MG63 (cell line): ENCODE measurements at places on chromosomes 5 and 9.

- DNase-seq: peak; percentile 38
These were observed 50.2 kb upstream of the RNF38 start for GRCh38 chr9:36450110-36450732.

- DNase-seq: peak; percentile 54
These were observed 16.1 kb downstream of the GBGT1 start for GRCh38 chr9:133147412-133148198.

DNA sequence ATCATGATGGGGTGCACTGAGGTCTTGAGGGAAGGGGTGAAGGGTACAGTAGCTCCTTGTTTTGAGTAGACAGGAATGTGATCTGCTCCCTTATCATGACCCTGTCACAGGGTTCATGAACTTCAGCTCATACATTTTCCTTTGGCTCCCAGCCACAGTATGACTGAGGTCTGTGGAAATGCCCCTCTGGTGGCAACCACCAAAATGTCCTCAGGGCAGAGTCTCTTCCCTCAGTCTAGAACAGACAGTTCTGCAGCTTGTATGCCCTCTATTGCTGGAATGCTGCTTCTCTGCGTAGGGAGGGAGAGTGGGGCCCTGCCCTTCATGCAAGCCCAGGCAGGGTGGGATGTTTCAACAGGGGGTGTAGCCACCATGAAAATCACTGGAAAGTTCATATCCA lies 53.8 kb upstream of the SNCAIP start:
- no peak for DNase-seq

DNA sequence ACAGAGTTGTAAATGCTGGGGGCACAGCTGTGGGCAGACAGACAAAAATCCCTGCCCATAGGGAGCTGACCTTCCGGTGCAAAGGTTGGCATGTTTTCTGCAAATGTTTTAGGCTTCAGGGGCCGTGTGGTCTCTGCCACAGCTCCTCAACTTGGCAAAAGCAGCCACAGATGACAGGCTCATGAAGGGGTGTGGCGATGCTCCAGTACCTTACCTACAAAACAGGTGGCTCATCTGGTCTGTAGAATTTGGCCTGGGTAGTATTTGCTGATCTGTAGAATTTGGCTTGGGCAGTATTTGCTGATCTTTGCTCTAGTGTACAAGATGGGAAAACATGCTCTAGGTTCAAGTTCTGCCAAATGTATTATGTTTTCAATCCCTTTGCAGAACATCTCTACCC lies 283.9 kb downstream of the GADD45G start:
- no peak for DNase-seq

DNA sequence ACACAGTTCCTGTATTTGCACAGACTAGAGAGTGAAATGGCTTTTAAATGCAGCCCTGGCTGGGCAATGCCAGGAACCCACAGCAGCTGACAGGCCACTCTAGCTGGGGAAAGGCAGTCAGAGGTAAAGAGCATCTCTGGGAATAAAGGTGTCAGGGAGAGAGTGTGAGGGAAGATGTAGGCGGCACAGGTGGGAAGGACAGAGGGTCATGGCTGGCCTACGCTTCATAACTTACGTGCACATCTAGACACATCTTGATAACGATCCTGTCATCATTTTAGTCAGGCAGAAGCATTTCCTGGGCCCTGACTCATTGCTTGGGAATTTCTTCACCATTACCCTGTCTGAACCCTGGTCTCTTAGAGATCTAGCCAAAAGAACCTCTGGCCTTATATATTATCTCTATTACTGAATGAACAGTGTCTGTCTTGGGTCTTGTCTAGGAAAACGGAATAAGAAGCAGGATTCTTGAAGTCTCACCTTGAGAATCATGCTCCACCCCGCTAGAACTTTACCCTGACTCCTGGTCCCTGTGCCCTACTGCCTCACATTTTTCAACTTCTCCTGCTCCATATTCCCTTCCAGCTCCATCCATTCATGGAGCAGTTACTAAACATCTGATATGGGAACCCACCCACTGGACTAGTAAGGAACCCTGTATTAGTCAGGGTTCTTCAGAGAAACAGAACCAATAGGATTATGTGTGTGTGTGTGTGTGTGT lies 106.4 kb upstream of the ELL2 start:
- DNase-seq: peak; percentile 89

DNA sequence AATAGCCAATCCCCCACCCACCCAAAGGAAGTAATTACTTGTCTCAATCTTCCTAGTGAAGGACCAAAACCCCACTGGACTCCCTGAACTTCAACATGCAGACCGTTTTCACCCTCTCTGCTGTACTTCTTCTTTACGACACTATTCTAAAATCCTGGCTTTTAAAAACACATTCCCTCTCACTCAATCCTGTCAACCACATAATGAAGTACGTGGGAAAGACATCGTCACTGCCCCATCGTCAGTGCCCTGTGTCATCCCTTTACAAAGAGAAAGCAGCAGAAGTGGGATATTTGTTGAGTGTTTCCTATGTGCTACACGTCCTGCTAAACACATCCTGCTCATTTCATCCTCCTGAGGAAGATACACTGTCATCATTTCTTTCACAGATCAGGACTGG lies 54.2 kb downstream of the MAPKAP1 start:
- no peak for DNase-seq

DNA sequence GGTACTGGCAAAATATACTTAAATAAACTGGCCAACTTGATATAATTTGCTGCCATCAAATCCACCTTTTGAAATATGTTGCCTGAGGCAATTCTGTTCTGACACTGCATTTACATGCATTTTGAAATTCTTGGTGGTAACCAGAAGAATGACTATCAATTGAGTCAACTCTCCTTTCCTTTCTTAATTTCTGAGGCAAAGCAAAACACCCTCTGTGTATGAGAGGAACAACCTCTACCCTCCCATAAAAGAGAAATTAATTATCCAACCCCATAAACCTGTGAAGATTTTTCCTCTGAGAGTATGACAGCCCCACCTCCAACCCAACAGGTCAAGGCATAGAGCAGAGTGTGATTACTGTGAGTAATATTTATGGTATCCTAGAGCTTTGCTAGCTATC lies 286.8 kb downstream of the NR2F1-AS1 start:
- DNase-seq: no peak

DNA sequence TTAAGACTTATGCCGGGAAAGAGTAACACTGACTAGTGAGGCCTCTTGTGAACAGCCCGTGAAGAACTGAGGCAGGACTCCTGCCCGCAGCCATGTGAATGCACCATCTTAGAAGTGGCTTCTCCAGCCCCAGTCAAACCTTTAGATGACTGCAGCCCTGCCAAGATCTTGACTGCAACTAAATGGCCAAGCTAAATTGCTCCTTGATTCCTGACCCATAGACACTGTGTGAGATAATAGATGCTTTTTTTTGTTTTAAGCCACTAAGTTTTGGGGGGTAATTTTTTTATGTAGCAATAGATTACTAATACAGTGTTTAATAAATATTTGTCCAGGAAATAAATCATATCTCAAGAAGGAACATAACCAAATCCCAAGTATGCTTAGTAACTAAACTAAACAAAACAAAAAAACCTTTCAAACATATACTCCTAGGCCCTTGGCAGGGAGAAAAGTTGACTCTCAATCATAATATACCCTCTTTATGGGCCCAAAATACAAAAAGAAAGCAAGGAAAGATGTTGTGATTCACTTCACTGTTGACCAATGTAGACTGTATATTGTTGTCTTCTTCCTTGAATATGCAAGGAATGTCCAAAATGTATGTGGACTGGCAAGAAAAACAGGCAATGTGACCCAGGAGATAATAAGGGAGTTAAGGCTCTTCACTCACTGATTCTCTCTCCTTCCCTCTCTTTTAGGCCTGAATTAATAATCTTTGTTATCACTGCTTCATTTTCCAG lies 79.7 kb upstream of the ZNF366 start:
- no peak for DNase-seq

- DNase-seq: no peak
These were observed 252.3 kb upstream of the SLC24A2 start for GRCh38 chr9:20040991-20041696.

DNA sequence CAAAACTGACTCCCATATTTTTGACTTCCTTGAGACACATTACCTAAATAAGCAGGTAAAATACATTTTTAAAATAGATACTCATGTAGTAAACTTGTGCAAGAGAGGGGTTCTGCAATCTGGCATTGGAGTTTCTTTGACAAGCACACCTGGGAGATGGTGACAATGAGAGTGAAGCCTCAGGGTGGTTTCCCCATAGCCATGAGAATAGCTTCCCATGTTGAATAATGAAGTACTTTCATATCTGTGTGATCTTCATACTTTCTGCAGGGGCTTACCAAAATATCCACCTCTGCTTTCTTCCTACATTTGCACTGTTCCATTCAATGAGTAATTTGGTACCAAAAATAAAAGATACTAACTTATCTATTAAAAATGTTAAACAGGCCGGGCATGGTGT lies 44.7 kb upstream of the VCAN start:
- DNase-seq: no peak

DNA sequence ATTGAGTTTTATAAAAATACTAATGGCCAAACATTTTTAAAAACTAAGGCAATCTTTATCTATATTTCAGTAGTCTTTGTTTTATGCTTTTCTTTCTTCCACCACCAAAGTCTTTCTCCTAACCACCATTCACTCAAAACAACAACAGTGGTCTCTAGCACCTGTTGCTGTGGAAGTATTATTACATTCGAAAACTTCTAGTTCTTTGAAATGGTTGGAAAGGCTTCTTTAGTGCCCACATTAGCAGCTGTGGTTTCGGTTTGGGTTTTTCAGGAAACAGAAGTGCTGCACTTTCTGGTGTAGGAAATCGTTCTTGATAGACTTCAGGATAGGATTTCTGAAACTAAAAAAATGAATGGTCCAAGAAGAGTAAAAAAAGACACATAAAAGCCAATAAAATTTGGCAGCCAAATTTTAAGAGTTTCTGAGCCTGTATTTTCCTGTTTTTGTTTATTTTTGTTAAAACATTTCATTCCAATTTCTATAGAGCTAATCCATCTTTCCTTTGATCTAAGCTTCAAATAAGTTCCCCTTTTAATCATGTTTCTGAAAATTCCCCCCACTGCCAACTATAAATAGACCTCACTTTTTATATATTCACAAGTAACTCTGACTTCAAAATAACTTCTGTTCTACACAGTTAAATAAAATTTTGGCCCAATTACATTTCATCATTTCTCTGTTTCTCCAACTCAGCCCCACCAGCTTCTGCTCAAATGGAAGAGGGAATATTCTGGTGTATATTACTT lies 102.2 kb downstream of the DEPDC1B start:
- no peak for DNase-seq

- no peak for DNase-seq
These were observed 3.2 kb upstream of the DDX4 start for GRCh38 chr5:55734658-55735057.

DNA sequence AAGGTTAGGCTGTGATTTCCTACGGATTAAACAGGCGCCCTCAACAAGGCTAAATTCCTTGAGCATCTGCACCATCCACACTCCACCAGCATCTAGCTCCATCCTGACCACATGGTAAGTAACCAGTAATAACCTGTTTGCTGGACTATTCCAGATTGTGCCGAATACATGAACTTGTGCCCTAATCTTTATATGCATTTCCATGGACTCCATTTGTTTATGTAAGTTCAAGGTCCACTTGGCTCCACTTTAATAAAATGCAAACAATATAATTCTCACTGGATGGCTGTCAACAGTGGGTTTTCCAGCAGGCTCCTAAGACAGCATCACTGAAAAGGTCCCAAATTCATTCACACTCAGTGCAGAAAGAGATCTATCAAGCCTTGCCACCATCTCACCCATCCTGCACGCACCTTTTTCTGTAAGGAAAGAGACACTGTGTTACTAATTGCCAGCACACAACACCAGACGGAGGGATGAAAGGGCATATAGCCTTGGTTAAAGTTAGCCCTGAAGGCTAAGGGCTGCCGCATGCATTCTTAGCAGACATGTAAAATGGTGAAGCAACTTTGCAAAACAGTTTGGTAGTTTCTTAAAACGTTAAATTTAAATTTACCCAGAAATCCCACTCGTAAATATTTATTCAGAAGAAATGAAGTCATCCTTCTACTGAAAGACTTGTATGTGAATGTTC lies 88.7 kb downstream of the GLIS3 start:
- no peak for DNase-seq

DNA sequence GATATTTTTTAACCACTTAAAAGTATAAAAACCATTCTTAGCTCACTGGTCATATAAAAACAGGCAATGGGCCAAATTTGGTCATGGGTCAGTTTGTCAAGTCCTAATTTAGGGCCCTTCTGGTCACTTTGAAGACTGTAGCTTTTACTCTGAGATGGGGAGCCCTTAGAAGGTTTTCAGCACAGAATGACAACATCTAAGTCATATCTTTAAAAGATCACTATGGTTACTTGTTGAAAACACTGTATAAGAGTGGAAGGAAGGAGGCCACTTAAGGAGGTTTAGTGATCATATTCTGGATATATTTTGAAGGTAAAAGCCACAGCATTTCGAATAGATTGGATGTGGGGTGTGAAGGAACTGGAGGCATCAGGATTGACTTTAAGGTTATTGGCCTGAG lies 76.7 kb downstream of the STRBP start:
- DNase-seq: no peak

DNA sequence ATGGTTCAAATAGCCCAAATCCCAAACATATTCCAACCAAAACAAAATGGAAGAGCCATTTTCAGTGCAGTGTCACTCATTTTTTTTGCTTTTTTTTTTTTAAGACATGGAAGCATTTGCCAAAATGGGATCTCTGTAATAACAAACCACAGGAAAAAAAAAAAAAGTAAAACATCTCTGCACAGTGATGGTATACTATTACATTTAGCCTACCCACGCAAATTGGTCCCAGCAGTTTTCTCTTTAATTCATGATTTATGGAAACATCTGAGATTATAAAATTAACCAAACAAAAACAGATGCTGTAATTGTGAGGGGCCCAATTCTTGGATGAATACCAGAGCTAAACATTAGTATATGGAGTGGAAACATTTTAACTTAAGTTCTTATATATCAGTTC lies 566.6 kb downstream of the ZNF608 start:
- DNase-seq: no peak

GRCh38 chr5:13643734-13644133 lies 300.8 kb downstream of the DNAH5 start:
- no peak for DNase-seq

DNA sequence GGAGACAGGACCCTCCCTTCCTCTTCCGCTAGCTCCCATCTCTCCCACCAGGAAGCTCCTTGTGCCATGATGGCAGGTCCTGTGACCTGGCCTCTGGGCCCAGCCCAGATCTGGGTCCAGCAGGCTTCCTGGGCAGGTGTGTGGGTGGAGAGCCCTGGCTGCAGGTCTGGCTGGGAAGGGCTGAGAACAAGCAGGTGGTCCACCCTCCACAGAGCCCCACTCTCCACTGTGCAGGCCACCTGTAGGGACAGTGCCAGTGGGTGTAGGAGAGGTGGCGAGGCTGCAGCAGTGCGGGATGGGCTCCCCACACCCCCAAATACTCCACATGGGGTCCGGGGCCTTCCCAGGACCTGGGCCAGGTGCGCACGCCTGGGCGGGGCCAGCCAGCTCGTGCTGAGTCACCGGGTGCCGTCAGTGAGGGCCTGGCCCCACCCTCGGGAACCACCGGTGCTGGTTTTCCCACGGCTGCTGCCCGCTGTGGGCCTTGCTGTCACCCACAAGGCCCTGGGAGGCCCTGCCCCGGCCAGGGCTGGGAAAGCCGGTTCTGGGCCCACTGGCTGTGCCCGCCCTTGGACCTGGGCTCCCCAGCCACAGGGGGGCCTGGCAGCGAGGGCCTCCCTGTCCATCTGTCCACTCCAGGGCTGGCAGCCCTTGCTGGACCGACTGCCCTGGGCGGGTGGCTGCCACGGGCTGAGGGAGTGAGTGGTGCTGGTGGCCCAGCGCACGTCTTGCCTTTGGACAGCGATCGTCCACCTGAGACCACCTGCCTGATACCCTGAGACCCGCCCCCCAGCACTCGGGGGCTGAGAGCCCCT lies 9.3 kb upstream of the NRARP start:
- DNase-seq: no peak
